ENCODE measurements at places on chromosomes 1 and 21.

GRCh38 chr21:32597205-32597604 is 11.9 kb upstream of the TCP10L start:
- DNase-seq, result peak; percentile 83

DNA sequence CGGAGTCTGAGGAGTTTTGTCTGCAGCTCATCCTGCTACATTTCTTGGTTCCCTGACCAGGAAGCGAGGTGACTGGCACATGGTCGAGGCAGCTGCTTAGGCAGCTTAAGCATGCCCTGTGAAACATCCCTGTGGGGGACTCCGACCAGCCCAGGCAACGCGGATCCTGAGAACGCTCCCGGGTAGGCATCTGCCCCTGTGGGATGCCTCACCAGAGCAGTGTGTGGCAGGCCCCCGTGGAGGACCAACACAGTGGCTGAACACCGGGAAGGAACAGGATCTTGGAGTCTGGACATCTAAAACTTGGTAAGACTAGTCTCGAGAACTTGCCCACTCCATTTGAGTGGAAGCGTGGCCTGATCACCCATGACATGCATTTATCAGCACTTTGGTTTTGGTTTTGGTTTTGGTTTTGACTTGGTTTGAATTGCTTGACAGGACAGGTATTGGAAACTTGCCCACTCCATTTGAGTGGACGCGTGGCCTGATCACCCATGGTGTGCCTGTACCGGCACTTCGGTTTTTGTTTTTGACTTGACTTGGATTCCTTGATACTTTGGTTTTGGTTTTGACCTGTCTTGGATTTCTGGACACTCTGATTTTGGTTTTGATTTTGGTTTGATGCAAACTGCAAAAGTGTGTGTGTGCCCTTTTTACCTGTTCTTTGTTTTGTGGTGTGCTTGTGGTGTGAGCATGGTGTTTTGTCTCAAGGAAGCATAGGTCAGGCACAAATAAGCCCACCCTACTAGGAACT is 12.2 kb upstream of the NEK2 start:
- no peak for DNase-seq

DNA sequence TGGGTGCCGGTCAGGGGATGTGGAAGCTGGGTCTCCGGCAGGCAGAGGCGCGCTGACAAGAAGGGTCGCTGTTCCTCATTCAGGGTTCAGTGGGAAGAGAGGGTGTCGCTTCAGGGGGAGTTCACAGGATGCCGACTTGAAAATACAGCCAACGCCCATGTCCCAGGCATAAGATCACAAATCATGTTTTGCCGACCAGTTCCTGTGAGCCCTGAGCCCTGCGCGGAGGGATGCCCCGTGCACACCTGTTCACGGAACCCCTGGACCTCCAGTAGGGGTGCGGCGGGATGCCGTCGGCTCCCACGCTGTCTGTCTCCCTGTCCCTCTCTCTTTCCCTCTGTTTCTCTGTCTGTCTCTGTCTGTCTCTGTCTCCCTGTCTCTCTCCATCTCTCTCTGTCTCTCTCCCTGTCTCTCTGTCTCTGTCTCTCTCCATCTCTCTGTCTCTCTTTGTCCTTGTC is 26.8 kb downstream of the TP73 start:
- DNase-seq, result no peak

DNA sequence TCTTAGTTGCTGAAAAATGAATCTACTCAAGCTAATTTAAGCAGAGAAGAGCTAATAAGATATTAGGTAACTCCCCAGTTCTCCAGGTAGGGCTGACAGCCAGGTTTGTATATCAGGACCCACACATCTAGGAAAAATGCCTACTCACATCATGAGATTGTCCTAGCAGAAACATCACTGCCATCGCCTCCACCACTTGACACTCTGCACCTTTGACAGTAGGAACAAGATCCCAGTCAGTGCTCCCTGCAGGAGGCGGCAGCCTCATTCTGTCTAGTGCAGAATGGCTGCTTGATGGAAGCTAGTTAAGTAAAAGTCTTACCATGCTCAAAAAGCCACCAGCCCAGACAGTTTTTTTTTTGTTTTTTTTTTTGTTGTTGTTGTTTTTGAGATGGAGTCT is 31.6 kb upstream of the USP1 start:
- no peak for DNase-seq

DNA sequence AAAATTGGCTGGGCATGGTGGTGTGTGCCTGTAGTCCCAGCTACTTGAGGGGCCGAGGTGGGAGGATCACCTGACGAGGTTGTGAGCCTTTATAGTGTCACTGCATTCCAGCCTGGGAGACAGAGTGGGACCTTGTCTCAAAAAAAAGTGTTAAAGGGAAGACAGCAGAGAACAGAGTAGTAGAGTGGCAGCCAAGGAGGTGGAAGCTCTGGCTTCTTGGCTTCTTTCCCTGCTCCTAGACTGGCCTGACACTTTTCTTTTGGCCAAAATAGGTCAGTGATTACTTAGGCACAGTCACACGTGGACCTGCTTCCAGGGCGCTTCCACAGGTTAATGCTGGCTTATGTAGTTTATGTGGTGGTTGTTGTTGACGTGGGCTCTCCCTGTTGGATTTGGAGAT is 3.2 kb downstream of the DIP2A start:
- DNase-seq, result no peak
